Stimulated activated CD8-positive, alpha-beta memory T cell treated with anti-CD3 and anti-CD28 coated beads, Interleukin-4, amount 100 ng/mL, for 1 hour (primary cell): ENCODE measurements at places on chromosomes 16 and 17.

- no peak for DNase-seq
Observed at GRCh38 chr17:1367351-1367745, 32.7 kb downstream of the YWHAE start.

- no peak for DNase-seq
Observed at GRCh38 chr17:19285213-19285900, 48.2 kb downstream of the EPN2 start.

GRCh38 chr17:74761419-74761818 lies 13.0 kb downstream of the NHERF1 start:
- no peak for DNase-seq

DNA sequence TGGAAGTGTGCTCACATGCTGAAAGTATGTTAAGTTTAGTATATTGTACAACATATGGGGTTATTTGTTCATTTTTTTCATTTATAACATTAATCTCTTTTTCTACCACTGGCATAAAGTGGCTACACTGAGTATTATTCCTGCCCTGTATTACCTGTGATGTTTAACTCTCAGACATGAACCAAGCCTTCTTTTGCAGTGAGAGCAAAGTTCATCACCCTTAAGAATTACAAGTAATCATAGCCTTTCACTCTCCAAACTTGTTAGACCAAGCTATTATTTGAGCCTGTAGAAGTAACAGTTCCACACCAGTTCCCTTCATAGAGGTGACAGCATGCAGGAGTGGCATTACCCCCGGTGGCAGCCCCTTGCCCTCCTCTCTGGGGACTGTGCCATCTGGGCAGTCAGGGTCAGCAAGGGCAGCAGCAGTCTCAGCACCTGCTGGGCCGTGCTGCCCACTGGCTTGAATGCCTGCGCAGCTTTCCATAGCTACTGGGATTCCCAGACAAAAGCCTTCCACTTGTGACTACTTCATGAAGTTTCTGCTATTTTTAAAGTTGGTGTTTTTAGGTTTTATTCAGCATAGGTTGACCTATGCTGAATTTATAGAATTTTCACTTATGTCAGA lies 71.3 kb downstream of the TMC6 start:
- no peak for DNase-seq

DNA sequence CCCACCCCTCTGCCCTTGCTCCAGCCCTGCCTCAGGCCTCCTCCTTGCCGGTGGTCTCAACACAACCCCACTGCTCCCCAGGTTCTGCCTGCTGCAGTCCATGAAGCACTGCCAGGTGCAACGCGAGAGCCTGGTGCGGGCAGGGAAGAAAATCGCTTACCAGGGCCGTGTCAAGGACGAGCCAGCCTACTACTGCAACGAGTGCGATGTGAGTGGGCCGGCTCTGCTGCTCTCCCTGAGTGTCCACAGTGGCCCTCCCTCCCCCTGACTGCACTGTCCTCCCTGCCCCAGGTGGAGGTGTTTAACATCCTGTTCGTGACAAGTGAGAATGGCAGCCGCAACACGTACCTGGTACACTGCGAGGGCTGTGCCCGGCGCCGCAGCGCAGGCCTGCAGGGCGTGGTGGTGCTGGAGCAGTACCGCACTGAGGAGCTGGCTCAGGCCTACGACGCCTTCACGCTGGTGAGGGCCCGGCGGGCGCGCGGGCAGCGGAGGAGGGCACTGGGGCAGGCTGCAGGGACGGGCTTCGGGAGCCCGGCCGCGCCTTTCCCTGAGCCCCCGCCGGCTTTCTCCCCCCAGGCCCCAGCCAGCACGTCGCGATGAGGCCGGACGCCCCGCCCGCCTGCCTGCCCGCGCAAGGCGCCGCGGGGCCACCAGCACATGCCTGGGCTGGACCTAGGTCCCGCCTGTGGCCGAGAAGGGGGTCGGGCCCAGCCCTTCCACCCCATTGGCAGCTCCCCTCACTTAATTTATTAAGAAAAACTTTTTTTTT lies 1.8 kb upstream of the TMEM88 start:
- no peak for DNase-seq

DNA sequence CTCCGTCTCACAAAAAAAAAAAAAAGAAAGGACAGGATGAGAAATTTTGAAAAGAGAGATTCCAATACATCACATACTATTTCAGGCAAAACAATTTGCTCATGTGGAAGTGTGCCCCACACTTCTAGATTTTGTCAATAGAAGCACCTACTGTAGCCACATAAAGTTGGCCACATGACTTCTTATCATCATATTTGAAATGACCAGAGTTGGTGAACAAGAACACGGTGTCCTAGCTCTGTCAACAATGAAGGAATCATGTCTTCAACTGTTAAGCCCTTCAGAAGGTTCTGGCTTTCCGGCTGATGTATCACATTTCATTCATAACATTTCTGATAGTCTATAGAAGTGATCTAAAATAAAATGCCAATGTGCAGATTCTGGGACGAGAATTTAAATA lies 534.5 kb downstream of the TMEM114 start:
- no peak for DNase-seq

DNA sequence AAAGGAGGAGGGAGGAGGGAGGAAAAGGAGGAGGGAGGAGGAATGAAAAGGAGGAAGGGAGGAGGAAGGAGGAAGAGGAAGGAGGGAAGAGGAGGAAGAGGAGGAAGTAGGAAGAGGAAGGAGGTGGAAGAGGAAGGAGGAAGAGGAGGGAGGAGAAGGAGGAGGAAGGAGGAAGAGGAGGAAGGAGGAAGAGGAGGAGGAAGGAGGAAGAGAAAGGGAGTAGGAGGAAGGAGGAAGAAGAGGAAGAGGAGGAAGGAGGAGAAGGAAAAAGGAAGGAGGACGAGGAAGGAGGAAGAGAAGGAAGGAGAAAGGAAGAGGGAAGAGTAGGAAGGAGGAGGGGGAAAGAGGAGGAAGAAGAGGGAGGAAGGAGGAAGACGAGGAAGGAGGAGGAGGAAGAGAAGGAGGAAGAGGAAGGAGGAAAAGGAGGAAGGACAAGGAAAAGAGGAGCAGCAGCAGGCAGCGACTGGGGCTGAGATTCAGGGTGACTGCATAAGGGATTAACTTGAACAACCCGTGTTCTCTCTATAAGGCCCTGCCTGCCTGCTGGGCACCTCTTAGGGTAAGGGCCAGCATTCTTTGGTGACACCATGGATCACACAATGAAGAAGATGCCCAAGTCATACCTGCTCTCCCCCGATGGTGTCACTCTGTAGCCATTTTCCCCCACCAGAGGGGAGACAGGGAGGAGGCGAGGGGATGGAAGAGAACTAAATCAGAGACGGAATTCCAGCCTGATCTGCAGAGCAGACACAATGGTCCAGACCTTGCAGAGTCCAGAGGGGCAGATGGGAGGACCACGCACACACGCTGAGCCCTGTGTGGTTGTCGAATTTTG lies 1.4 kb upstream of the IL34 start:
- DNase-seq, result no peak

- DNase-seq, result no peak
Observed at GRCh38 chr17:57915985-57916757, 39.0 kb downstream of the CUEDC1 start.

DNA sequence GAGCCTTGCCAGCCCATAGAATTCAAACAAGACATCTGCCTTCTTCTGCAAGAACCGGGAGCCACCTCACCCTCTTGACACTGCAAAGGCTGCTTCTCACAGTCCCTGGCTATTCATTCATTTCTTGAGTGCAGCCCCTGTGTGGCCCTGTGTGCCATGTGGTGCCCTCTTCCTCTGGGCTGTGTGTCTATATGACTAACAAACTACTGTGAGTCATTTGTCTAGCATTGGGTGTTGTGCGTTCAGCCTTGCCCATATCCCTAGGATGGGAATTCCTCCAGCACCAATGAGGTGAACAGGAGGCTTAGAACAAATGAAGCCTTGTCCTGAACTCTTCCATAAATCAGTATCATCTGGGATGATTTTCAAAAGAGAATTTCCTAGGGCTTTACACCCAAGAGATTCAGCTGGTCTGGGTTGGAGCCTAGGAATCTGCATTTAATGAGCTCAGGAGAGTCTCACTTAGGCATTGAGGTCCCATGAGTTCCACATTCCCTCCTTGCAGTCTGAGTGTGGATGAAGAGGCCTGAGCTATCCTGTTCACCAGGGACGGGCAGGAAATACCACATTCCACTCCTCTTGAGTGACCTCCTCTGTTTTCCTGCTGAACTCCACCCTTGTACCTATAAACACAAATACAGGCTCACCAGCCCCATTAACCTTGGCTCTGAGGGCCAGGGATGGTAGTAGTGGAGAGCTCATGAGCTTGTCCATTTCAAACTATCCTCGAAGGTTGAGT lies 308.7 kb upstream of the N4BP1 start:
- DNase-seq, result no peak

DNA sequence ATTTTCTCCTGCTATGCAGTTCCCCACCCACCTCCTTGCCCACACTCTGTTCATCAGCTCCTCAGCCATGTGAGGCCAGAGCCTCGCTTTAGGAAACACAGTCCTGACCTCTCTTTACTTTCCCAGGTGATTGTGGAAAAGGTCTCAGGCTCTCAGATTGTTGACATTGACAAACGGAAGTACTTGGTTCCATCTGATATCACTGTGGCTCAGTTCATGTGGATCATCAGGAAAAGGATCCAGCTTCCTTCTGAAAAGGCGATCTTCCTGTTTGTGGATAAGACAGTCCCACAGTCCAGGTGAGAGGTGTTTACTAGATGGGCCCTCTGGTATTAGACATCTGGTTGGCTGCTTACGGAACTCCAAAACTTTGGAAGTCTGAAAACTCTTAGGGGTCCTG lies 1.7 kb downstream of the GABARAPL2 start:
- DNase-seq, result no peak

- no peak for DNase-seq
Observed at GRCh38 chr17:65633988-65634387, 72.5 kb upstream of the AXIN2 start.

GRCh38 chr17:47720754-47721533 lies 12.1 kb upstream of the TBX21 start:
- DNase-seq, result peak; percentile 76

GRCh38 chr16:1206326-1206725 lies 18.7 kb downstream of the TPSG1 start:
- no peak for DNase-seq

DNA sequence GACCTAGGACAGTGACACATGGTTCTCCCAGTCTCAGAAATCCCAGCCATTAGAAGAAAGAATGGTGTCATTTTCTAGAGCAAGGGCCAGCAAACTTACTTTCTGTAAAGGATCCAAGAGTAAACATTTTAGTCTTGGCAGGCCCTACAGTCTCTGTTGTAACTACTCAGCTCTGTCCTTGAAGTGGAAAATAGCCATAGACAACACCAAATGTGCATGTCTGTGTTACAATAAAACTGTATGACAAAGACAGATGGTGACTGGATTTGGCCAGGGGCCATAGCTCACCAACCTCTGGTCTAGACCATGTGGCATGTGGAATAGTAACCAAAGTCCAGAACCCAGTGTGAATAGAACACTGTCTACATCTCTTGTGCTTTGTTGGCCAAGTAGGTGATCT lies 286.5 kb downstream of the HS3ST4 start:
- no peak for DNase-seq

GRCh38 chr16:66651965-66652364 lies 44.6 kb downstream of the CMTM4 start:
- no peak for DNase-seq

- DNase-seq, result peak; percentile 37
Observed at GRCh38 chr17:49968405-49969133, 421 bp upstream of the DLX4 start.

DNA sequence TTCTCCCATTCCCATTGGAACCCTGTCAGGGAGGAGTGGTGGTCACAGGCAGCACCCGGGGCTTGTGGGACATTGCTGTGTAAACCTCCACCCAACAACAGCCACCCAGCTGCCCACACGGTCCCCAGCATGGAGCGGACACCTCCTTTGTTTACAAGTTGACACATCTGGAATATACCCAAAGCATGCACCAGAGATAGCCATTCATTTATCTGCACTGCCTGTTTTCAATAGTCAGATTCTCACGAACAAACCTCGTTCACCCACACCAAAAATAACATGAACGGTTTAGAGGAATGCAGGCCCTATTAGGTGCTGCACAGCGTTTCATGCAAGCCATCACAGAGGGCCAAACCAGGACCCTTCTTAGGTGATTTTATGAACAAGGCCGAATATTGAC lies 244.8 kb downstream of the FOXL1 start:
- DNase-seq, result no peak

DNA sequence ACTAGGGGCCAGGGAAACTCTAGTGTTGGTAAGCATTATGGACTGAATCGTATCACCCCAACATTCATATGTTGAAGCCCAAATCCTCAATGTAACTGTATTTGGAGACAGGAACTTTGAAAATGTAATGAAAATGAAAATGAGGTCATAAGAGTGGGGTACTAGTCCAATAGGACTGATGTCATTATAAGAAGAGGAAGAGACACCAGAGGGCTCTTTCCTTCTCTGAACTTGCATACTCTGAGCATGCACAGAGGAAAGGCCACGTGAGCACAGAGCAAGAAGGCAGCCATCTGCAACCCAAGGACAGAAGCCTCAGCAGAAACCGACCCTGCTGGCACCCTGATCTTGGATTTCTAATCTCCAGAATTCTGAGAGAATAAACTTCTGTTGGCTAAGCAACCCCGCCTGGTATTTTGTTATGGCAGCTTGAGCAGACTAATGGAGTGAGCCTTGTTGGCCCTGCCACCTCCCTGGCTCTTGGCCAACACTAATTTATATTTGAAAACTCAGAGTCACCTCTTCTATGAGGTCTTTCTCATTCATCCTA lies 273.4 kb downstream of the NTN1 start:
- DNase-seq, result no peak

- no peak for DNase-seq
Observed at GRCh38 chr16:1372292-1372950, 20.7 kb downstream of the GNPTG start.

DNA sequence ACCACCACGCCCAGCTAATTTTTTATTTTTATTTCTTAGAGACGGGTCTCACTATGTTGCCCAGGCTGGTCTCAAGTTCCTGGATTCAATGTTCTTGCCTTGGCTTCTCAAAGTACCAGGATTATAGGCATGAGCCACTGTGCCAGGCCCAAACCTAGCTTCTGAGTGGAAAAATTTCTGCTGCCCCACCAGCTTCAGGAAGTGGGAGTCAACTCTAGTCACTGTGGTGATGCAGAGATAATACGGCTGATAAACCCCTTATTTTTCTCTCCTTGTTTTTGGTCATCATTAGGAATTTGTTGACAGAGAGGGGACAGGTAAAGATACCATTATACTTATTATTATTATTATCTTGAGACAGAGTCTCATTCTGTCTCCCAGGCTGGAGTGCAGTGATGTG lies 27.8 kb upstream of the PHOSPHO1 start:
- DNase-seq, result no peak
